ENCODE measurements at places on chromosomes 12 and 14.

GRCh38 chr12:109949089-109949488 is 47.1 kb downstream of the GIT2 start:
- DNase-seq: no peak

- DNase-seq: no peak
These were observed 26.1 kb upstream of the EIF4B start for GRCh38 chr12:52980096-52980649.

DNA sequence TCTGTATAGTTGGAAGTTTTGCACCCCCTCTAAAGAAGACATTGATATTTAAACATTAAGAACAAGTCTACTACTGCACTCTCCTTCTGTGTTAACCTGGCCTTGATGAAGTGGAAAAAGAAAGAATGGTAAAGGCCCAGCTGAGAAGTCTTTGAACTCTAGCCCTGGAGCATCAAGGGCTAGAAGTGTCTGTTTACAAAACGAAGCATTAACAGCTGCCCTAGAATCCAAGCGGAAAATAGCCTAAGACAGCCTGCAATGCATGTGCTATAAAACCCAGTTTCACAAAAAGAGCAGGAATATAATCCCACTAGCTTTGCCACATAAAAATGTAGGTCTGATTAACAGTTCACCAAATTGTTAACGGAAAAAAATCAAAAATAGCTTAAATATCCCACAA is 60.5 kb downstream of the NUMB start:
- DNase-seq: no peak

DNA sequence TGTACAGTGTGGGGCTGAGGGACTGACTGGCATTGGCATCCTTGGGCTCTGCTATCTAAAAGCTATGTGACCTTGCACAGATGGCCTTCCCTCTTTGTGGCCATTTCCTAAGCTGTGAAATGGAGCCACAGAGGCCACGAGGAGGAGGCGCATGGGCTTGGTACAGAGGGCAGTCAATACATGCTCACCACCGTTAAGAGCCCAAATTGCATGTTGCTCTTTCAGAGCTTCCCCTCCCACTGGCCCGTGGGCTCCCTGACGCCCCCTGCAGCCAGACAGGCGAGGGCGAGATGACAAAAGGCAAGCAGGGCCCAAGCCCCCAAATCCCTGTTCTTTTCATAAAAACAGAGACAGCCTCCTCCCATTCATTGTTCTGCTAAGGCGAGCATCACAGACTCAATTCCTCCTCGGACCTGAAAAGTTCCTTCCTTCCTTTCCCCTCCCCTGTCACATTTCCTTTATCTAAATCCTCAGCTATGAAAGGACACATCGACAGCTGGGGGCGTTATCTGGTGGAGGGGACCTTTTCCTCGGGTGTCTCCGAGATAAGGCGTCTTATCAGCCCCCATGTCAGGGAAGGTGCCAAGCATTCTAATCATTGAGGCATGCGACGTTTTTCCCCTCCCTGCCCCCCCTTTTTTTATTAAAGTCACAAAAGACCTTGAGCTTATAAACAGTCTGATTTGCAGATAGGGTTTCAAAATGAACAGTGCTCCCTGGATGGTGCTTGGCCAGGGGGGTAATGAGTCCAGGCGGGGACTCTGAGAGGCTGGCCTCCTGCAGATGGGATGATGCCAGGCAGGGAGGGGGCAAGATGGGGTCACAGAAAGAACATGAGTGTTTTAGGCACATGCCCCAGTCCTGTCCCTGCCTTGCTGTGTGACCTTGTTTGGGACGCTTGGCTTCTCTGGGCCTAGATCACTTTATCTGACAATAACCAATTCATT is 26.4 kb downstream of the FAM222A start:
- DNase-seq: no peak

- peak; percentile 6 for DNase-seq
These were observed 132.9 kb upstream of the DAAM1 start for GRCh38 chr14:59055439-59056045.

DNA sequence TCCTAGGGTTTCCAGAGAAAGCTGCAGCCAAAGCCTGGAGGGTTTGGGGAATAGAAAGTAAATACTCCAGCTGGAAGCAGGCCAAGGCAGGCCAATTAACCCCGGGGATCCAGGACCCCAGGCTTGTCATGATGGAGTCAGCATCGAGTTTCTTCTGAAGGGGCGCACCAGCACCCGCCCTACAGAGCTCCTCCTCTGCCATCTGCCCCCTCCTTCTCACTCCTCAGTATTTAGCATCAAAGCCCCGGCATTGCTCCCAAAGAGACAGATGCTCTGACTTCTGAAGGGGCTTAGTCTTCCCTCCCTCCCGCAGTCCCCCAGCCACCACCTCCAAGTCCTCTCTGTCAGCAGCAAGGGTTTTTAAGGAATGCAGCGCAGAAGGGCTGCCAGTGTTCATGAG is 285.1 kb upstream of the NOS1 start:
- DNase-seq: no peak

DNA sequence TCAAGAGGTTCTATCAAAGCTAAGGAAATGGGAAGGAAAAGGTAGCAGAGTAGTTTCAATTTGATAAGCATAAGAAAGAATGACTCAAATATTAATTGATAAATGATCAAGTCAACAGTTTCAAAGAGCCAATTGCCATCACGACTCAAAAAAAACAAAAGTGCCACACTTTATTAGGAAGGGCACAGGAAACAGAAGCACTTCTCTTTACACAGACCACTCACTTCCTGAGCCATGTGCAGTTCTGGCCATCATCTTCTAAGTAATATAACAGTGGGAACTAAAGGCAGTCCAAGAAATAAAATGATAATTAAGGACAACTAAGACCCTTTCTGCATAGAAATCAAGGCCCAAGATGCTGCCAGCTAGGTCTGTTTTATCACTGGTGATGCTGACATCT is 13.2 kb downstream of the TM7SF3 start:
- DNase-seq: no peak

GRCh38 chr12:10031771-10032175 is 1.3 kb downstream of the CLEC9A start:
- peak; percentile 97 for DNase-seq

DNA sequence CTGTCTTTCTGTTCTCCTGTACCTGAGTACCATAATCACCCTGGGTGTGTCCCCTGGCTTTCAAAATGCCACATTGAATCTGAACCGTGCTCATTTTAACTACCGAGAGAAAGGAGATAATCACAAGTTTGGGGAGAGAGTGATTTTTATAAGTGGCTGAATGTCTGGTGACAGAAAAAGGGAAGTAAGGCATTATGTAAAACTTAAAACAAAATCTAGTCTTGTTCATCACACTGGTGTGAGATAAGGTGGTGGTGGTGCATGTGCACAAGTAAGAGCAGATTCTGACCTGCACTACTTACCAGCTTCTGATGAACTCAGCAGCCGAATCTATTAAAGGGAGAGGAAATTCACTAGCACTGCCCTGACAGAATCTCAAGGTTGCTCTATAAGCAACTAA is 56.3 kb downstream of the SPPL3 start:
- no peak for DNase-seq

GRCh38 chr12:91813701-91814100 is 331.9 kb downstream of the BTG1 start:
- DNase-seq: peak; percentile 54

GRCh38 chr12:119674560-119674959 is 6.6 kb downstream of the PRKAB1 start:
- DNase-seq: no peak
